ENCODE measurements at places on chromosomes 2 and 18. TPM values are rescaled to one million over a fixed set of nuclear protein-coding genes. Genes with fewer than 3 reads are reported as not detected.

The COL4A3 gene
- 0.48 TPM for total RNA-seq

The CCDC141 gene
- total RNA-seq, result not detected

The CROCC2 gene
- not detected for total RNA-seq

The NDUFB3 gene
- 60.0 TPM for total RNA-seq

The FKBP7 gene
- 102 TPM for total RNA-seq

The ANO7 gene
- total RNA-seq, result 1.4 TPM

The IGFBP5 gene
- 1,071 TPM for total RNA-seq

The PTRHD1 gene
- total RNA-seq, result 46.9 TPM

The SERPINB13 gene
- total RNA-seq, result not detected

The HOXD10 gene
- total RNA-seq, result not detected

The OBSL1 gene
- 93.4 TPM for total RNA-seq

The ATOH8 gene
- 5.3 TPM for total RNA-seq

The GNAL gene
- total RNA-seq, result 1.8 TPM

The NOSTRIN gene
- not detected for total RNA-seq

The ALPG gene
- total RNA-seq, result not detected

The POMC gene
- 5.6 TPM for total RNA-seq

The G6PC2 gene
- not detected for total RNA-seq

The SLC35G4 gene
- not detected for total RNA-seq

The LTBP1 gene
- total RNA-seq, result 334 TPM

The ARHGAP15 gene
- 1.4 TPM for total RNA-seq

The SIGLEC15 gene
- 1.0 TPM for total RNA-seq

The CFAP65 gene
- total RNA-seq, result not detected

The SLC4A5 gene
- total RNA-seq, result 0.48 TPM

The DOK6 gene
- 0.65 TPM for total RNA-seq

The PIK3C3 gene
- total RNA-seq, result 29.7 TPM

The SLC19A3 gene
- total RNA-seq, result 1.0 TPM

The ALK gene
- not detected for total RNA-seq

The POTEJ gene
- not detected for total RNA-seq

The ZNF521 gene
- 15.4 TPM for total RNA-seq

The RETREG2 gene
- total RNA-seq, result 46.3 TPM

The FSHR gene
- not detected for total RNA-seq

The CPO gene
- not detected for total RNA-seq

The MEIS1 gene
- total RNA-seq, result 117 TPM

The RAD51AP2 gene
- not detected for total RNA-seq

The C18orf54 gene
- total RNA-seq, result 4.5 TPM

The ALPI gene
- not detected for total RNA-seq

The PPIG gene
- total RNA-seq, result 20.8 TPM

The PJVK gene
- total RNA-seq, result 2.9 TPM

The SPAG16 gene
- total RNA-seq, result 26.5 TPM

The GTF2A1L gene
- 0.13 TPM for total RNA-seq
